Dermis blood vessel endothelial cell (primary cell): ENCODE measurements at places on chromosomes 6 and 20. TPM values are rescaled to one million over a fixed set of nuclear protein-coding genes. Genes with fewer than 3 reads are reported as not detected.
A peak's percentile ranks its signal among the peaks of the same experiment; 100 is the strongest.

PDE7B gene
- total RNA-seq = 26.6 and 58.5 TPM in 2 replicates

TPD52L1 gene
- 10.7 and 10.8 TPM in 2 replicates for total RNA-seq

IL17A gene
- not detected in 2 replicates for total RNA-seq

FNDC1 gene
- not detected in 2 replicates for total RNA-seq

CAP2 gene
- total RNA-seq = 2.6 and 3.3 TPM in 2 replicates

EXOC2 gene
- total RNA-seq = 57.3 and 62.9 TPM in 2 replicates

BNIP5 gene
- total RNA-seq = not detected in 2 replicates

CLPSL1 gene
- total RNA-seq = not detected in 2 replicates

BPHL gene
- total RNA-seq = 14.2 and 20.8 TPM in 2 replicates

PSORS1C2 gene
- not detected in 2 replicates for total RNA-seq

RGL2 gene
- total RNA-seq = 82.4 and 88.3 TPM in 2 replicates

DNA sequence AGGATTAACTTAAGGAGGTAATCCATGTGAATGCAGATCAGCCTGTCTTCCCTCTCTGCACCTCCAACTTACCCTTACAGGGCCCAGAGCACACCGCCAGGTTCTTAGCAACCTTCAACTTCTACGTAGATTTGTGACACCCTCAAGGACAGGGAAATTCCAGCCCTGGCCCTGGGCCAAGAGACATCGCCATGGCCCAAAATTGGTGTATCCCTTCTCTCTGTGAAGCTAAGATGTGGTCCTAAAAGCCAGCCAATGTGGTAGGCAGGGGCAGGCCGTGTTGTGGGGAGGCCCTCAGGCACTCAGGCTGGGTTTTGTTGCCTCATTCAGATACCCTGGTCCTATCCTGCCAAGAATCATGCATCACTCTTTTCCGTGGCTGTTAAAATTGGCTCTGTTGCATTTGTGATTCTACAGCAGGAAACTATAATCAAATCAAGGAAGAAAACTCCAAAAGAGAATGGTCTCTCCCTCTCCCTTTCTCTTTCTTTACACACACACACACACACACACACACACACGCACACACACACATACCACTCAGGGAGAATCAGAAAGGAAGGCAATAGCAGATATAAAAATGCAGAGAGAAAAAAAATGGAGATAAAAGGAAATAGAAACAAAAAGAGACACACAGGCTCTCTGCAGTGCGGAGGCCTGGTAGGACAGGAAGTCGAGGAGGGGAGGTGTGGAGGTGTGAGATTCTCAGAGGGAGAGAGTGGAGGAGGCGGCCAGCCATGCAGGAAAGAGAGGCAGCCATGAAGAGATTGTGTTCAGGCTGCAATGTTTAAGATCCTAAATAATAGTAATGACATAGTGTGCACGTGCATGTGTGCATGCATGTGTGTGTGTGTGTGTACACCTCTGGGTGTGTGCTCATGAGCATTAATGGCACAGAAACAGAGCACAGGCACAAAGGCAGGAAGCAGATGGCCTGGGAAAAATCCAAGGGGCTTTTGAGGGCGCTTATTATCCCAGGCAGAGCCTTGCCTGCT lies 201.8 kb upstream of the LRFN2 start:
- peak; percentile 90 for DNase-seq

- DNase-seq = no peak
Measured at GRCh38 chr6:8904754-8905153, 469.4 kb upstream of the SLC35B3 start.

DNA sequence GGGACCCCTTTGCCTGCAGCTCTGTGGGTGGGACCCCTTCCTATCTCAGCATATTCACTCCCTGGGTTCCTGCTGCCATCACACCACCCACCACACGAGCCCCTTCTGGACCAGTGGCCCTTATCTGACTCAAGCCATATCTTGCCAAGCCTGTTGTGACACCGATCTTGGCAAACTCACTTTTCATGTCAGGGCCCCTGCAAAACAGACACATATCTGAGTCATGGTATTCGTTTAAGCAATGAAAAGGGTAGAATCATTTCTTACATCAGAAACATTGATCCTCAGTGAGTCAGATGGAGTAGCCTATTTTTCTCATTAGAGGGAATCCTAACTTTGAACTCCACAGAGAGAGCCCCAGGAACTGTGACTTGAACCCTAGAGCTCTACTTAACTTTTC lies 10.6 kb downstream of the RAET1E start:
- no peak for DNase-seq

- DNase-seq = no peak
Measured at GRCh38 chr20:9025643-9026042, 43.2 kb upstream of the PLCB4 start.

DNA sequence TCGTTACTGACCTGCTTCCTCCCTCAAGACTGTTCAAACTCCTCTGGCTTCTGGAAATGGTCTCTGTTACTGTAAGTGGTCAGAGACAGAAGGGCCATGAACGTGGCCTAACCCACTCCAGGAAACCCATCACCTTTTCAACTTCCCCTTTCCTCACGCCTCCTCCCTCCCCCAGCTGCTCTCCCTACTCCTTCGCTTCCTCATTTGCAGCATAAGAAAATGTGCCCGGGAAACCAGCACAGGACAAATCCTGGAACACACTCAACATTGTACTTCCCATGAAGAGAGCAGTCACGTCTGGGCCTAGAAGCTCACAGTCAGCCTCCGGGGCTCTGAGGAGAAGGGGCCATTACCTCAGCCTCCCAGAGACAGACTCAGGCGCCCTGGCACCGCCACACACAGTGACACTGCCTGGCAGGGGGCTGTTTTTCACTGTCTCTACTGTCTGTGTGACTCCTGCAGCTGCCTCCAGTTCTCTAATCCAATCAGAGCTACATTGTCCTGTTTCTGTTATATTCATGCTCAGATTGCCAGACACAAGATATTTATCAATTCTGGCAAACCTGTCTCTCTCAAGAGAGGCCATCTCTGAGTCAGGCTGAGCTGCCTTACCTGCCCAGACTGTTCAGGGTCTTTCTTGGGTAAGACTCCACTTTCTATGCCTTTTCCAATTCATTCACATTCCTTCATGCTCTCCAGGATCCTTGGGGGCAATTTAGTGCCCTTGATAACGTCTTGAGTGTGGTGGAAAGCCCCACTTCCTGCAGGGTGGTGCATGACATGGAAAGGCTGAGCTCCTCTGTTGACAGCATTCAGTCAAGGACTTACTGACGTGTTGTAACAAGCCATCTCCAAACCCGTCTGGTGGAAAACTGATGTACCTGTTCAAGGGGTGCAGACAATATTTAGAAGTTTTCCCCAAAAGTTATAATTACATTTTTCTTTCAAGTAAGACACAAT lies 242.2 kb downstream of the HIVEP2 start:
- DNase-seq = peak; percentile 50

DNA sequence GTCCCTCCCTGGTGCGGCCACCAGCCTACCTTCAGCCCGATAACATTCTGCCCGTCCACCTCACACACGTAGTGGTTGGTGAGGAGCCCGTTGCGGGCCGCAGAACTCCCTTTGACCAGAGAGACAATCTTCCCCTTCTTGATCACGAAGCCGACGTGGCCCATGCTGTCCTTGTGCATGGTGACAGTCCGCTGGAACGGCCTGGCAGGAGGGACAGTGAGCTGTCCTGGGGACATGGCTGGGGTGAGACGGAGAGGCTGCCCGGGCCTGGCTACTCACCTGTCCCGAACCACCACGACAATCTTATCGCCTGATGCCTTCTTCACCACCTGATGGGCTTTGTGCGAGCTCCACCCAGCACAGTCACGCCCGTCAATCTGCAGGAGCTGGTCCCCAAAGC lies 16.6 kb downstream of the SDCBP2 start:
- no peak for DNase-seq

DNA sequence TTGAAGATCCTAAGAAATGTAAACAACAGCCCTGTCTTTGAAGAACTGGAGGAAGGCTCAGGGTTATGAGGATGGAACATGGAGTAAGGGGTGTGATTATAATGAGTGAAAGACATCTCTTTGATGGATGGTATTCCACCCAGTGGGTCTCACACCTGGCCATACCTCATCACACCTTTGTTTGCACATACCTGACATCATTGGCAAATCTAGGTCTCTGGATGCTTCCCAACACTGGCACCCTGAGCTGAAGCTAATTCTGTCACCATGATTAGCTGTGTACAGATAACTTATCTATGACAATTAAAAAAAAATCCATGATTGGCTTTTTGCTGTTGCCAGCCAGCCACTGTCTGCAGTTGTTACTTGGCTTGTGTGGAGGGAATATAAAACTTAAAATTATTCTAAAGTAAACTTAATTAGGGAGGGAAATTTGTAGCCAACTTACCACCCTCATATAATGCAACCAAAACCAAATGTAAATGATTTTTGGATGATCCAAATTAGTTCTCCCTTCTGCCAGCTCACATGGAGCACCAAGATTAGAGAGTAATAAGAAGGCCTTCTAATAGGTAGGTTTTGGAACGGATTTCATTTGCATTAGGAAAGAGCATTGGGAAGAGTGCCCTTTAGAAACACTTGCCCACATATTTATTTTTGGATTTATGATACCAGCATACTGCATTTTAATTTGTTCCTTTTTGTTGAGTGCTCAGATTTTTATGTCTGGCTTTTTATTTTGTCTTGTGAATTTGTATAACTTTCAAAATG lies 249.5 kb downstream of the SOX4 start:
- DNase-seq = no peak

DNA sequence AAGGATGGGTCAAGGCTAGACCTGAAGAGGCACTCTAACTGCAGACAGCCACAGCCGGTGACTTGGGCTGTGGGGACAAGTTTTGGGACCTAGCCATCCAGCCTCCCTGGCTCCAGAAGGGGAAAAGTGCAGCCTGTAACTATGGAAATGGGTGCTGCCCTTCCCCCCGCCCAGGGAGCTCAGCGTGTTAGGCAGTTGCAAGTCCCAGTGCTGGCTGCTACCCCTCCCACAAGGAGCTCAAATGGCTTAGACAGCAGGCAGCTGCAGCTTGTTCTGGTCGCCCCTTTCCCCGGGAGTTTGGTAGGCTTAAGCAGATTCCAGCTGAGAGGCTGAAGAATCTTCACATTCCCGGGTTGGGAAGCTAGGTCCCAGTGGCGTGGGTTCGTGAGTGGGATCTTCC lies 162.6 kb downstream of the FAM83B start:
- DNase-seq = no peak

GRCh38 chr6:111602481-111603011 lies 3.1 kb downstream of the TRAF3IP2 start:
- DNase-seq = peak; percentile 84

DNA sequence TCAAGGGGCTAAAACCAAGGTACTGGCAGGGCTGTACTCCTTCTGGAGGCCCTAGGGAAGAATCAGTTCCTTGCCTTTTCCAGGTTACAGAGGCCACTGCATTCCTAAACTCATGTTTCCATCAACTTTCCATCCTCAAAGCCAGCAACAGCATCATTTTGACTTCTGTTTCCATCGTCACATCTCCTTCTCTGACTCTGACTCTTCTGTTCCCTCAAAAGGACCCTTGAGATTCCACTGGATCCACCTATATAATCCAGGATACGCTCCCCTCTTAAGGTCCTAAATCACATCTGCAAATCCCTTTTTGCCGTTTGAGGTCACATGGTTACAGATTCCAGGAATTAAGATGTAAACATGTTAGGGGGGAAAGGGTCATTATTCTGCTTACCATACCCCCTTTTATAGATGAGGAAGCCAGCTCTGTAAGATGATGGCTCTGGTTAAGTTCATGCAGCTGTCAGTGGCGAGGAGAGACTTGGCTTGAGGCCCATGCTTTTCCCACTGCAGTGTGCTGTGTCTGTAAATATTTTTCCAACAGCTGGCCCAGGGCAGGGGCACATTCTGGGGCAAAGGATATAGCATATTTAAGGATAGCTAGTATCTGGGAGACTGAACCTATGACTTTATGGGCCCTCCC lies 114.6 kb downstream of the TNFRSF21 start:
- DNase-seq = peak; percentile 11

DNA sequence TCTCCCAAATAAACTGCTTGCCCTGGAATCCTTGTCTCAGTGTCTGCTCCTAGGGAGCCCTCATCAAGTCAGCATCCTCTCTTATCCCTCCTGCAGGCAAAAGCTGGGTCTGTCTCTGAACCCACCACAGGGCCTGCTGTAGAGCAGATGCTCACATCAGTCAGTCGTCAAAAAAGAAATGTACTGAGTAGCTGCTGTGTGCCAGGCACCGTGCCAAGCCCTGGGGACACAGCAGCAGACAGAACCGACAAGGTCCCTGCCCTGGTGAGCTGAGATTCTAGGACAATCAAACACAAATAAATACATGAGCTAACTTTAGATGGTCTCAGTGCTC lies 68.5 kb downstream of the EYA2 start:
- DNase-seq = no peak

GRCh38 chr20:54123587-54124180 lies 50.1 kb downstream of the CYP24A1 start:
- no peak for DNase-seq

- peak; percentile 8 for DNase-seq
Measured at GRCh38 chr6:109393157-109393885, 11.1 kb upstream of the CD164 start.

- peak; percentile 87 for DNase-seq
Measured at GRCh38 chr6:158018851-158019361, 37.2 kb downstream of the SYNJ2 start.

- peak; percentile 77 for DNase-seq
Measured at GRCh38 chr6:41306187-41306854, 19.8 kb upstream of the TREM1 start.

DNA sequence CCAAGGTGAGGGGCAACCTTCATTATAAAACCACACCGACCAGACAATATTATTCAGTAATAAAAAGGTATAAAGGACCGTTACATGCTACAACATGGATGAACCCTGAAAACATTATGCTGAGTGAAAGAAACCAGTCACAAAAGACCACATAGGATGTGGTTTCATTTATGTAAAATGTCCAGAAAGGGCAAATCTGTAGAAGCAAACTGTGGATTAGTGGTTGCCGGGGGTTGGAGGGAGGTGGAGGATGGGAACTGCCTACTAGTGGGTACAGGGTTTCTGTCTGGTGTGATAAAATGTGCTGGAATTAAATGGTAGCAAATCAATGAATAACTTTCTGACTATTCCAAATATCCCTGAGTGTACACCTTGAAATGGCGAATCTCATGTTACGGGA lies 10.2 kb upstream of the PRND start:
- DNase-seq = no peak

- DNase-seq = peak; percentile 38
Measured at GRCh38 chr6:138689849-138690248, 83.7 kb upstream of the CCDC28A start.

- no peak for DNase-seq
Measured at GRCh38 chr6:31971279-31971992, 502 bp downstream of the DXO start.

DNA sequence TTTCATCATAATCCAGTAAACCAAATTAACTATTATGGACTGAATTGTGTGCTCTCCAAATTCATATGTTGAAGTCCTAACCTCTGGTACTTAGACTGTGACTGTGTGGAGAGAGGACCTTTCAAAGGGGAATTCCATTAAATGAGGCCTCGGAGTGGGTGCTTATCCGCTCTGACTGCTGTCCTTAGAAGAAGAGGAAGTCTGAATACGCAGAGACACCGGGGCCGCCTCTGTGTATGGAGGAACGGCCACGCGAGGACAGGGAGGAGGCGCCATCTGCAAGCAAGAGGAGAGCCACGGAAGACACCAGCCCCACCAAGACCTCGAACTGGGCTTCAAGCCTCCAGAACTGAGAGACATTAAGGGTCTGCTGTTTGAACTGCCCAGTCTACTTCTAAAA lies 35.6 kb upstream of the RPS6KA2 start:
- DNase-seq = no peak

- DNase-seq = no peak
Measured at GRCh38 chr6:50837589-50838445, 19.1 kb downstream of the TFAP2B start.
